Stimulated activated CD4-positive, alpha-beta T cell treated with anti-CD3 and anti-CD28 coated beads, Interleukin-15, amount 100 ng/mL, for 1 hour (primary cell): ENCODE measurements at places on chromosomes 1 and 21.
A peak's percentile ranks its signal among the peaks of the same experiment; 100 is the strongest.

DNA sequence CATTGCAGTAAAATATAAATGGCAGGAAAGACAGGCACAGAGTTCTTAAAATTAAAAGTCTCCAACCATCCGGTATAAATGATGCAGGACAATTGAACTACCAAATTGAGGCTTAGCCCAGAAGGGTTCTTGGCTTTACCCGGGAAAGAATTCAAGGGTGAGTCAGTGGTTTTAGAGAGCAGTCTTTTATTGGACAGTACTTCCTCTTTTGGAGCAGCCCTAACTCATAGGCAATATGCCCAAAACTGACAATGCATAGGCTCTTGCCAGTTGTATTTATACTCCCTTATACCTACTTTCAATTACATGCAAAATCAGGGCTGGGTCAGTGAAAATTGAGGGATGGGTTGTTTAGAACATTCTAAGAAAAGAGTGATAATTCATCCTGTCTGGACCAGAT lies 1628.9 kb upstream of the PRMT6 start:
- no peak for DNase-seq

GRCh38 chr1:32925403-32926162 lies 24.4 kb upstream of the TMEM54 start:
- DNase-seq = no peak

GRCh38 chr1:83838573-83838972 lies 160.4 kb downstream of the TTLL7 start:
- no peak for DNase-seq

DNA sequence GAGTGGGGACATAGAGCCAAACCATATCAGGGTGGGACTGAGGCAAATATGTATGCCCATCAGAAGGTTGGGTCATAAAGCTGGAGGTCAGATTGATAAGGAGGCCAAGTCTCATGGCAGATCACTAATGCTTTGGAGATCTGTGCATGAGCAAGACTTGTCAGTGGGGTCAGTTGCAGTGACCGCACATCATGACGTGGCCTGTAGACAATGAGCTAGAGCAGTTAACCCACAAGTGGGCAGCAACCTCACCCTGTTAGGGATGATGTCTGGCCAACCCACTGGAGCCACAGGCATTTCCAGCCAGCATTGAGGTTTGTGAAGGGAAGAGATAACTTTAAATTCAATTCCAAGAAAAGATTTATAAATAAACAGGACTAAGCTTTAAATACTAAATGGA lies 66.7 kb downstream of the XCL1 start:
- no peak for DNase-seq

DNA sequence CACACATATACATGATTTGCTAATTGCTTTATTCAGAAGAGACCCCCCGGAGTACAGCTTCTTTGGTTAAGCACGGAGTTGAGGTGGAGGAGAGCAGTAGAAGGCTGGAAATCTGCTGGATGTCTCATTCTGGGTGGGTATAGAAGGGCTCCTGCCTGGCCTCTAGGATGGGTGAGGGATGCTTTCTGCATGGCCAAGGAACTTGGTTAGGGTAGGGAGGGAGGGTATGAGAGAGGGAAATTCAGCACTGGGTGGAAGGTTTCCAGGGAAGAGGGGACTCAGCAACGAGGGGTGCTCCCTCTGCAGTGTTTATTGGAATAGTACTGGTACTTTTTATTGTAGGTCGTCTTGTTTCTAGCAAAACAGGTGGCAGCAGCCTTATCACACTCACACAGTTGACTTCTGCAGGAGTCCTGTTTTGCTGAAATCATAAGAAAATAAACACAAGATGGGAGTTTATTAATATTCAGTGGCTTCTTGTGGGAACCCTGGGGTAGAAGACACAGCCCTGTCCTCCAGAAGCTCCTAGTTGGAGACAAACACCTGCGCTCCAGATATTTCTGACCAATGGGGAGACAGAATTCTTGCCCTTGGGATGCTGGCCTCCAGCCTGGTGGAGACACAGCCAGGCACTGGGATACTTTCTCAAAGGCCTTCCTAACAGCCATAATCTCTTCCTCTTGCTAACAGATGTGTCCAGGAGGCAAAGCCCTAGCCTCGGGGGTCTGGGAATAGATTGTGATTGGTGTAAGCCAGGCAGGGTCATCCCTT lies 3.8 kb downstream of the PLA2G2A start:
- no peak for DNase-seq

GRCh38 chr1:22024485-22025367 lies 23.3 kb downstream of the CELA3A start:
- DNase-seq = peak; percentile 33

DNA sequence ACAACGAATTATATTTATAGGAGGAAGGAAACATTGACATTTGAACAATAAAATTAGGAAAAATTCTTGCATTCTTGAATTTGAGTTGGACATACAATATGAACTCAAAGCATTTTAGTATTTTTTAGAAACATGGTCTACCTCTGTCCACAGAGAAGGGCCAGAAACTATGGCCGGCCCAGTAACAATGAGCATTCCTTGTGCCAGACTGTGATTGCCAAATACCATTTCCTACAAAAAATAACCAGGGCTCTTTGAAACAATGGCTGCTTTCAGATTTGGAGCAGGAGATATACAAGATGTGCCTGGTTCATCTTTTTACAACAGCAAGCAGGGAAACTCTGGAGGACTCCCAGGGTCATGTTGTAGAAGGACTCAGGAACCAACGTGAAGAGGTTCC lies 38.4 kb downstream of the NOS1AP start:
- DNase-seq = no peak

DNA sequence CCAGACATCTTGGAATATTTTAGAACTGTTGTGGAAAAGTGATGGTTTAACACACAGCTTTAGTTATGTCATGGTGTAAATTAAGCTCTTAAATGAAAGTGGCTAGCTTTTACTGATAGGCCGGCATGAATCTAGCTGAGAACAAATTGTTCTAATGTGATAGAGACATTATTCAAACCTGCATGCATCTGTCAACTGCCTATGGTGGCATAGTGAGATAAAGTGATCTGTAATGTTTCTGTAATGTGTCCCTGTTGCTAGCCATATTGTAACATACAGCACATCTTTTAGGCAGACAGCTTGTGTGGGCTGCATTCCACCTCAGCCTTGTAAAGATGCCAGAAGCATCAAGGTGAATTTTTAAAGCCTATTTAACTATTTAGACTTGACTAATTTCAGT lies 16.0 kb downstream of the LRIG2 start:
- no peak for DNase-seq

- DNase-seq = no peak
Observed at GRCh38 chr1:87024936-87025540, 110.6 kb downstream of the HS2ST1 start.

- DNase-seq = no peak
Observed at GRCh38 chr21:38284216-38284615, 27.4 kb downstream of the KCNJ15 start.

- no peak for DNase-seq
Observed at GRCh38 chr1:171081314-171081753, 9.4 kb upstream of the FMO3 start.

DNA sequence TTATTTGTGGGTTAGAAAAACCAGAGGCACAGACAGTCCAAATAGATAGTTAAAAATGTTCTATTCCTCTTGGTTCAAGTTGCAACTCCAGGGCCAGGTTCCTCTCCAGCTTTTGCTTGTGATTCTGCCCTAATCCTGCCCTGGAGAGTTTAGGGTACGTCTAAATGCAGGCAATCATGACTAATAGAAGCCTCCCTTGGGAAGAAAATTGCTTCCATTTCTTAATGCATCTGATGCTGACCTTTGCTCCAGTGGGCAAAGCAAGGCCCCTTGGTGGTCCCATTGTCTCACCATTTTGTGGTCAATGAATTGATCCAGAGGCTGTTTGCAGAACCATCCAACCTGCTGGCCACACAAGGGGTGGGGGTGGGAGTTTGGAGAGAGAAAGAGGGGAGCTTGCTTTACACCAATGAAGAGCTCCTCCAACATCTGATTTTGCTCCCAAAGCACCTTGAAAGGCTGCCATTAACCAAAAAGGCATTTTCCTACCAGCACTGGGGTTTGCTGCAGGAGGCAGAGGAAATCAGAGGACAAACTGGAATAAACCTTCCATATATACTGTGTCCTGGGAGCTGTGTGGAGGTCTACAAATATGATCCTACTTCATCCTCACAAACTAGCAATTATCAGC lies 31.3 kb downstream of the C8B start:
- DNase-seq = no peak

GRCh38 chr1:4933232-4933631 lies 278.8 kb downstream of the AJAP1 start:
- no peak for DNase-seq

DNA sequence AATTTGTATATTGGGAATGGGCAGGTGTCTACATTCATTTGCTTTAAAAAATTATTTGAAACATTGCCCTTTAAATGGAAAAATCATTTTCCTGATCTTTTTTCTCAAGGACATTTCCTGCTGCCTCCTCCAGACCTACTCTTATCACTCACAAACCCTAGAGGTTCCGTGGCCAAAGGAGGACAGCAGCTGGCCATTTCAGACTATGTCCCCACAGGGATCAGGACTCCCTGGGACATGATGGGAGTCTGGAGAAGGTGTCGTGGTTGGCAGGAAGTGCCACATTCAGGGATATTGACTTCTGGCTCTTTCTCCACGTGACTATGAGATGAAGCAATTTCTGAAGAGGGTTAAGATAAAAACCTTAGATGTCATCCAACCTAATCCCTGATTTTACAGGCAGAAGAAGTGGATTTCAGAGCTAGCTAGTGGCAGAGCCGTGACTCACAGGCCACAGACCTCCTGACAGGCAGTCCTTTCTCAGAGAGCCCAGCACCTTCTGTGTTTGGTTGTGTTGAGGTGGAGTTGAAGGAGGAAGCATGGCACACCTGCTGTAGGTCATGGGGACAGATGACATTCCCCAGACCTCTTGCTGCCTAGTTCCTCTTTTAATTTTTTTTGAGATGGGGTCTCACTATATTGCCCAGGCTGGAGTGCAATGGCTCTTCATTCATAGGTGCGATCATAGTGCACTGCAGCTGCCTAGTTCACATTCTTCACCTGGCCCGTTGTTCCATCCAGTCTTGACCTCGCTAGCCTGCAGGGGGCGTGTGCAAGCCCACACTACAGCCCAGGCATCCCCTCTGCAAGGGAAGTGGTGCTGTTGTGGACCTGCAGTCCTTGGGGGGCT lies 25.5 kb upstream of the IL10 start:
- no peak for DNase-seq

DNA sequence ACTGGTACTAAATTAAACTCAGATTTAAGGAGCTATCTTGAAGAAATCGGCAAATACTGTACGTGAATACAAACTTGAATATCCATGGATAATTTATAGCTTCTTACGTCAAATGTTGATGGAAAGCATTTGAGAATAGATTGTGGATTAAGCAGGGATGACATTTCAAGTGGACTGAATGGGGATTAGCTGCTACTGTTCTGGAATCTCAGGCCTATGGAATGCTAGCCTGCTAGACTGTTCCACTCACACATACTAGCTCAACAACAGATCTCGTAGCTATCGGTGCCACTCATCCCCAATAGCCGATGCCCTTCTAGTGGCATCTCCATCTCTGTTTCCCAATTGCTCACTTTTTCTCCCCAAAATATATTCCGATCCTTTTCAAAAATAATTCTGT lies 62.0 kb upstream of the USP25 start:
- DNase-seq = no peak

GRCh38 chr1:59482986-59483385 lies 186.1 kb downstream of the FGGY start:
- no peak for DNase-seq

- no peak for DNase-seq
Observed at GRCh38 chr1:226688808-226689207, 50.3 kb downstream of the ITPKB start.

DNA sequence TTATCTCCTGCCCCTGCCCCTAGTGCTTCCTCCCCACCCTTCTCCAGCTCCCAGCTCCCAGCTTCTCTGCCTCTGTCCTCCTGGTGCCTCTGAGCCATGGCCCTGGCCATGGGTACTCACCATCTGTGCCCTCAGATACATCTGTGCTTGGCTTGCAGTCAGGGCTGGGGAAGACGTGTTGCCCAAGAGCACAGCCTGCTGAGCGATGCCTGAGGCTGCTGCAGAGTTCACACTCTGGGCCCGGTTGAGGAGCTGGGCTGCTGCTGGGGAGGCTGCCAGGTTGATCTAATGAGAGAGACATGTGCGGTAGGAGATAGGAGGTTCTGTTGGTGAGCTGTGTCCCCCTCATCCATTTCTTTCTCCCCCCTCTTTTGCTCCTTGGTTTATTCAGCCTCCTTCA lies 49.4 kb upstream of the A3GALT2 start:
- DNase-seq = no peak

DNA sequence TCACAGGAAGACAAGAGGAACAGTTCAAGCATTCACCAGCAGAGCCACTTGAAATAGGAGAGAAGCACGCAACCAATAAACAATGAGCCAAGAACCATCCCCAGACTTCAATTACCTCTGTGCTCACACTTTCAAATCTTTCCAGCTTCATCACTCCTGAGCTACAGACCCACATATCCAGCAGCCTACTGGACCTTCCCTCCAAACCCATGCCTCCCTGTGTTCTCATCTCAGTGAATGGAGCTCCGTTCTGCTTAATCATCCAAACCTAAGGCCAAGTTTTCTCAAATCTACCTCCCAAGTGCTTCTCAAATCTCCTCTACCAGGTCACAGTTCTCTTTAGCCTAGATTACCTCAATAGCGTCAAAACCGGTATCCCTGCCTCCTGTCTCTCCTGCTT lies 3.7 kb downstream of the PEF1 start:
- DNase-seq = no peak

GRCh38 chr1:245245021-245245667 lies 90.4 kb downstream of the KIF26B start:
- DNase-seq = no peak

DNA sequence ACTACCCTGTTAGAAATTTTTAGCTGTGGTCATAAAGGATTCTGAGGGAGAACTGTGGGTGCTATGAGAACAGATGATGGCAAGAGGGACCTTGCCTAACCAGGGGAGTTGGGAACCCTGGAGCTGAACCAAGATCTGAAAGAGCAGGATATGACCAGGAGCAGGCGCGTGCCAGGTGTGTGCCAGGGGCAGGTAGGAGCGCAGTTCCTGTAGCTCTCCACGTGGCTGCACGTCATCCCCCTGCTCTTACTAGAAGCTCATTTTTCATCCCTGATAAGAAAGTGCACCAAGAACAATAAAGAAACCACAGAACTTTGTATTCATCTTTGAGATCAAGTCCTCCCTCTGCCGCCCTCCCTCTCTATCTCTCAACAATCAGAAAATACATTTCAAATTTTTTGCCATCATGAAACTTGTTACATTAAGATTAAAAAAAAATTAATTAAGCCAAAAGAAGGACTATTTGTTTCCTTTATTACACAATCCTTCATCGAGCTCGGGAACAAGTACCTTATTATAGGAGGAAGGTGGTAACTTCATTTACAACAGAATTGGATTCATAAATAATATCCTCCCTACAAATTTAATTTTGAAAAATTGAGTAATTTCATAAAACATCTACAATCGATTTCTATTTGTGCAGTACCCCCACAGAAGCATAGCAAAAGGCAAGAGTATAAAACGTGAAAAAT lies 78.5 kb downstream of the SLC35F3 start:
- no peak for DNase-seq

- no peak for DNase-seq
Observed at GRCh38 chr1:62991152-62991551, 207.2 kb downstream of the ATG4C start.

- DNase-seq = no peak
Observed at GRCh38 chr21:36208326-36209013, 51.8 kb downstream of the DOP1B start.

- DNase-seq = no peak
Observed at GRCh38 chr1:53947172-53947907, 1.2 kb downstream of the LRRC42 start.
